ENCODE measurements at places on chromosomes 4 and X.

DNA sequence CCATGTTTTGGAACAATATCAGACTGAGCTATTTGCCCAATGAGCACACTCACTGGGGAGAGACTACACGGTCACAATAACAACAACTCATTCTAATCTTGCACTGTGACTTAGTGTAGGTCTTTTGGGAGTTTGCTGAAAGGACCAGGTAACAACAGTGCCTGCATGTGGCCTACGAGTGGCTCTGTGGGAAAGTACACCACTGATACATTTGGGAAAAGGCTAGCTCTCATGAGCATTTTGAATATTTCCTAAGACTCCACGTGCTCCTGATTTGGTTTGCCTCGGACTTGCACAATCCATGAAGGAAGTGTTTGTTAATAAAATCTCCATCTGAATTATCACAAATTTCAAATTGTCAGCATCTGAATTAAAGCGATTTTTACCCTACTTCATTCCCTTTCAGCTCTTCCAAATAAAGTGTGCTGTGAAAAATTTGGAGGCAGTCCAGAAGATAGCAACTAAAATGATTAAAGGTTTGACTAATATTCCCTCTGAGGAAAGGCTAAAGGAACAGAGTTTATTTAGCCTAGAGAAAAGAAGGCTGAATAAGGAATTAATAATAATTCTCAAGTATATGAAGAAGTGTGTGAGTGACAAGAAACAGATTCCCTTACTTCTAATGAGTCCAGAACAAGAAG, 406.4 kb downstream of the PPARGC1A start:
- DNase-seq: no peak

DNA sequence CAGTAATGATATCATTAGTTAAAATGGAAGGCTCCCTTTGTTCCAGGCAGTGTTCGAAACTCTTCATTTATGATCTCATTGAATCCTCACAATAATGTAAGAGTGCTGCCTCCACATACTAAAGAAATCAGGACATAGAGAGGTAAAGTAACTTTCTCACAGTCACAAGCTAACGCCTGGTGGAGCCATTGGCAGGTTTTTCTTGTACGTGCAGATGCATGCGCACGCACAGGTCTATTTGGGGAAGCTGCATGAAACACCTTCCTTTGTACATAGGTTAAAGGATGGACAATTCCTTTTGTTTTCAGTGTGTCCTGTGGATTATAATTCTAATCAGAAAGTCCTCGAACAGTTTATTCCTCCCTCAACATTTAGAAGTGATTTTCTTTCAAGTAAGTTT, 176.2 kb downstream of the RAPGEF2 start:
- no peak for DNase-seq

GRCh38 chr4:54596201-54596600, 61.6 kb upstream of the KIT start:
- DNase-seq: no peak

DNA sequence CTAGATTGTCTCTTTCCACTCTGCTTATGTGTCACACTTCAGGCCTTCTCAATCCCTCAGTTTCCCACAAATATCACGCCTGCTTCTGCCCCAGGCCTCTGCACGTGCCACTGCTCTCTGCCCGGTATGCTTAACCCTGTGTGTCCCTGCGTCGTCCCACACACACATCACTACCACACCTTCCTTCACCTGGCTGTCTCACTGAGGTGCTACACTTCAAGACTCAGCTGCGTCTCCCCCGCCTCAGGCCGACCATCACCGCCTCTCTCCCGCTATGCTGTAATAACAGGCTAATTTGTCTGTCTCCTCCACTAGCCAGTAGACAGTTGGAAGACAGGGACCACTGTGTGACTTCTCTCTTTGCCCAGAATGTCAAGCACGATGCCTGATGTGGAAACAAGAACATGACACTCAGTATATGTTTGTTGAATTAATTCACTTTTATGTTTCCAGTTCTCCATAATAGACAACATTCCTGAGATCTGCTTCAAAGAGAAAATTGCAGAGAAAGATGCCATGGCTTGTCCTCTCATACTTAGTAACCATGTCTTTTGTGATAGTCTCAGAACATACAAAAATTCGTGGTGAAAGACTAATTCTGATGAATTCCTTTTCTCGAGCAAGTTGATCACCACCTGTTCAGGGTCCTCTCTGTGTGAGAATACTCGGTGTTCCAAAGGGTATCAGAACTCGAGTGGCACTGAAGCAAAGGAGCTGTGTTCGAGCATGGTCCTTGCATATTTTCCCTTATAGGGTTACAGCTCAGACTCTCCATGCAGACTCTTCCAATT, 54.2 kb downstream of the AFAP1 start:
- DNase-seq: no peak

GRCh38 chrX:8103655-8104054, 67.4 kb downstream of the VCX2 start:
- DNase-seq: no peak

- DNase-seq: no peak
Measured at GRCh38 chrX:120242813-120243212, 7.8 kb upstream of the ZBTB33 start.

DNA sequence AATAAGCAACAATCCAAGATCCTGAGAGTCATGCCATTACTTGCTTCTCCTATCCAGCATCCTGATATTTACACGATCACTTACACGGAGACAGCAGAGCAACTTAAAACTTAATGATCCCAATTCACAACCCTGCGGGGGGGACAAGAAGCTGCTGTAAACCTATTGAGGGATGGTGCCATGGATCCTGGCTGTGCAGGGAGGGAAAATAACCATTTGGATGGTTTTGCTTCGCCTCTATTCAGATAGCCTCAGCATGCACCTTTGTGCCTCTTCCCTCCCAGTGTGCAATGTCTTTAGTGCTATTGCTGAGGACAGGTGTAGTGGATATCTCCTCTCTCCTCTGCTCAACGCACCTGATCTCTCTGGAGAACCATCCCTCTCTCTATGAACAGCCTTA, 89.7 kb upstream of the PPARGC1A start:
- no peak for DNase-seq

GRCh38 chrX:57177070-57177469, 39.9 kb upstream of the SPIN2A start:
- DNase-seq: no peak

DNA sequence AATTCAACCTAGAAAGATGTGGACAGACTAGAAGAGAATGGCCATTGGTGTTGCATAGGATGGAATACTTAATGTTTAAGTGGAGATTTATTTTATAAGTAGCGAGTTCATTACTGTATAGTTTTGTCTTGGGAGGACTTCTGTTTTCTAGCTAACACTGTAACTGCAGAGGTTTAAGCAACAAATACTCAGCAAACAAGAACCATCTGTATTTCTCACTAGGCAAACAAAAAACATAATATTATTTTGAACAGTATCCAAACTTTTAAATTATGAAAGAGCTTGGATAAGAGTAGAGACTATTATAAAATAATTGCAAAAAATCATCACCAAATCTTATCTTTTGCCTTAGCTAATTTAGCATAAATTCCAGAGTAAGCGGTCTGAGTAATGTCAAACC, 121.1 kb downstream of the GLRA3 start:
- DNase-seq: no peak

All from astrocyte of the cerebellum (primary cell).